Placental pericyte (primary cell): ENCODE measurements at places on chromosomes 16 and 17. TPM values are rescaled to one million over a fixed set of nuclear protein-coding genes. Genes with fewer than 3 reads are reported as not detected.

BCL7C gene
- total RNA-seq, result 14.7 and 46.8 TPM in 2 replicates

HYDIN gene
- 0.14 and 0.22 TPM in 2 replicates for total RNA-seq

DLX4 gene
- total RNA-seq, result not detected in 2 replicates

UBFD1 gene
- 56.5 and 116 TPM in 2 replicates for total RNA-seq

TBX2 gene
- 42.5 and 102 TPM in 2 replicates for total RNA-seq

TP53TG3B gene
- 0.44 TPM in 1 of 2 replicates, not detected in the other for total RNA-seq

C17orf100 gene
- total RNA-seq, result 1.1 TPM in 1 of 2 replicates, not detected in the other

ANKRD40CL gene
- total RNA-seq, result not detected in 2 replicates

RRAD gene
- total RNA-seq, result 11.0 and 25.8 TPM in 2 replicates

KRT31 gene
- total RNA-seq, result not detected in 2 replicates

TBC1D3G gene
- not detected in 2 replicates for total RNA-seq

NR1D1 gene
- total RNA-seq, result 2.8 and 3.7 TPM in 2 replicates

ST3GAL2 gene
- total RNA-seq, result 39.0 and 96.1 TPM in 2 replicates

ABCC3 gene
- total RNA-seq, result 31.1 and 85.8 TPM in 2 replicates

BTBD17 gene
- total RNA-seq, result not detected in 2 replicates

HS3ST3A1 gene
- total RNA-seq, result 26.3 and 77.5 TPM in 2 replicates

RAB26 gene
- total RNA-seq, result 1.4 and 1.5 TPM in 2 replicates

HASPIN gene
- 0.44 and 19.6 TPM in 2 replicates for total RNA-seq

SMIM36 gene
- total RNA-seq, result not detected in 2 replicates

KIF18B gene
- total RNA-seq, result 1.3 and 19.8 TPM in 2 replicates

PLD2 gene
- total RNA-seq, result 16.0 and 18.3 TPM in 2 replicates

EVPLL gene
- total RNA-seq, result not detected in 2 replicates

RNF135 gene
- 12.2 and 12.7 TPM in 2 replicates for total RNA-seq

TP53TG3D gene
- 0.43 and 1.3 TPM in 2 replicates for total RNA-seq

ZBTB4 gene
- total RNA-seq, result 24.3 and 35.8 TPM in 2 replicates

LRRC37A gene
- total RNA-seq, result 4.0 and 4.2 TPM in 2 replicates

TVP23A gene
- not detected in 2 replicates for total RNA-seq

CPPED1 gene
- total RNA-seq, result 16.0 and 35.6 TPM in 2 replicates

CRYM gene
- total RNA-seq, result 0.14 TPM in 1 of 2 replicates, not detected in the other

GALNS gene
- total RNA-seq, result 31.1 and 43.8 TPM in 2 replicates

ZNF207 gene
- 145 and 196 TPM in 2 replicates for total RNA-seq

QRICH2 gene
- total RNA-seq, result 1.8 and 3.4 TPM in 2 replicates

SALL1 gene
- total RNA-seq, result 0.22 and 4.9 TPM in 2 replicates

TMED6 gene
- 0.44 TPM in 1 of 2 replicates, not detected in the other for total RNA-seq

HERPUD1 gene
- total RNA-seq, result 90.5 and 646 TPM in 2 replicates

IL34 gene
- 1.4 and 6.1 TPM in 2 replicates for total RNA-seq

SEC14L1 gene
- total RNA-seq, result 33.9 and 49.8 TPM in 2 replicates
